ENCODE measurements at places on chromosomes 1 and 21. TPM values are rescaled to one million over a fixed set of nuclear protein-coding genes. Genes with fewer than 3 reads are reported as not detected.

Gene ZNF678
- 22.5 TPM for total RNA-seq

Gene CD164L2
- not detected for total RNA-seq

Gene PSMA5
- 85.5 TPM for total RNA-seq

Gene KIAA0319L
- 30.2 TPM for total RNA-seq

Gene CFHR1
- 1.3 TPM for total RNA-seq

Gene POLR3C
- 45.7 TPM for total RNA-seq

Gene ITGB2
- total RNA-seq, result 0.92 TPM

Gene SHE
- total RNA-seq, result not detected

Gene CYP4B1
- not detected for total RNA-seq

Gene LRRC52
- not detected for total RNA-seq

Gene PCBP3
- 24.2 TPM for total RNA-seq

Gene C8B
- total RNA-seq, result not detected

Gene SPRR3
- not detected for total RNA-seq

Gene CBS
- total RNA-seq, result 44.9 TPM

Gene PCAT6
- total RNA-seq, result 0.46 TPM

Gene G0S2
- total RNA-seq, result 3.4 TPM
